ENCODE measurements at places on chromosomes 3 and 15.

GRCh38 chr15:101329867-101330380, 34.9 kb upstream of the SNRPA1 start:
- DNase-seq = no peak
- H3K4me3 ChIP-seq = no peak overlapping the region
- H3K36me3 ChIP-seq = peaks cover 8% of the 10 kb centered on the region
- H3K4me1 ChIP-seq = peaks cover 9% of the 10 kb centered on the region
- peaks cover 4% of the 10 kb centered on the region for H3K27me3 ChIP-seq
- H3K27ac ChIP-seq = no peak overlapping the region

GRCh38 chr3:12060139-12060845, 56.1 kb downstream of the SYN2 start:
- no peak overlapping the region for H3K27ac ChIP-seq
- no peak for DNase-seq

DNA sequence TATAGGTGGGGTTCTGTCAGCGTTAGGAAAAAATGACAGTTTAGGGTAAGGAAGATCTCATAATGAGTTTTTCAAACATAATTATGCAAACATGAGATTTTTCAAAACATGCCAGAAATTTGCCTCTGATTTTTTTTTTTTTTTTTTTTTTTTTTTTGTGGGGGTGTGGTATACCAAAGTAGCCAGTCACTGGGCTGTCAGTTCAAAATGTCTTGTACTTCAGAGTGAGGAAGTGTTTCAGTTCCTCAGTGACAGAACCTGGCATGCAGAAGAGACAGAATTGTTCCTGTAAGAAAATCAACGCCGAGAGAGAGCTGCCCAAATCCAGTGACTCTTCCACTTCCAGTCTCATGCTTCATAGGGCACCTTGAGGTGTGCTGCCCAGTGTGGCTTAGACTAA, 9.7 kb downstream of the NCBP2 start:
- peaks cover 4% of the 10 kb centered on the region for H3K4me1 ChIP-seq
- H3K36me3 ChIP-seq = peaks cover 41% of the 10 kb centered on the region
- H3K27ac ChIP-seq = no peak overlapping the region
- H3K27me3 ChIP-seq = no peaks in the 10 kb centered on the region
- no peak for DNase-seq

DNA sequence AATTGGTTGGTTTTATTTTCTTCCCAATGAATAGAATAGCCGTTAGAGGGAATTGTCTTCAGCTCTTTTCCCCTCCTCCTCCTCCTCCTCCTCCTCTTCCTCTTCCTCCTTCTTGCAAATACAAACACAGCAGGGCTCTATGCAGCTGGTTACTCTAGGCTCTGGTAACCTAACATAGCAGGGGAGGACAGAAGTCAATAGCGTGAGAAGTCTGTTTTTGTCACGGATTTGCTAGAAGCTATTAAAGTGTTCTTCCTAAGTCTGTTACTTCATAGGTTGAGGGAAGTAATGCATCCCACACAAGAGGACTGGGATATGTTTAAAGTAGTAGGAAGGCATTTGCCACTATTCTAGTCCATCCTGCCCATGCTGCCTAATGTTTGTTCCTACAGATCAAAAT, 374.7 kb upstream of the TPRG1 start:
- H3K36me3 ChIP-seq = no peaks in the 10 kb centered on the region
- DNase-seq = no peak
- no peak overlapping the region for H3K27ac ChIP-seq
- no peak overlapping the region for H3K4me3 ChIP-seq

DNA sequence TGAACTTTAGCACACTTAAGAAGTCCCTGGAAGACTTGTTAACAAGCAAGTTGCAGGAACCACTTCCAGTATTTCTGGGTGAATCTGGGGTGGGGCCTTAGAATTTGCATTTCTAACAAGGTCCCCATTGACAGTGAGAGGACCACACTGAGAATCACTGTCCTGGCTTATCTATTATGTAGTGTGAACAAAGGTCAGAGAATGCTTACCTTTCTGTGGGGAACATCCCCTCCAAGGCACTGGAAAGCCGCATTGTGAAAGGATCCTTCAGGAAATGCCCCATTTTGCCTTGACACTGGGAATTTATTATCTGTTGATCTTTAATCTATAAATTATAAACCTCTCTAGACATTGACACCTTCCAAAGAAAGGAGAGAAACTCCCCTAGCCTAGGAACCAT, 74.8 kb downstream of the IGF2BP2 start:
- H3K4me1 ChIP-seq = no peaks in the 10 kb centered on the region
- no peaks in the 10 kb centered on the region for H3K36me3 ChIP-seq
- no peak overlapping the region for H3K4me3 ChIP-seq
- H3K27me3 ChIP-seq = peaks cover 7% of the 10 kb centered on the region
- H3K27ac ChIP-seq = no peak overlapping the region
- DNase-seq = no peak

DNA sequence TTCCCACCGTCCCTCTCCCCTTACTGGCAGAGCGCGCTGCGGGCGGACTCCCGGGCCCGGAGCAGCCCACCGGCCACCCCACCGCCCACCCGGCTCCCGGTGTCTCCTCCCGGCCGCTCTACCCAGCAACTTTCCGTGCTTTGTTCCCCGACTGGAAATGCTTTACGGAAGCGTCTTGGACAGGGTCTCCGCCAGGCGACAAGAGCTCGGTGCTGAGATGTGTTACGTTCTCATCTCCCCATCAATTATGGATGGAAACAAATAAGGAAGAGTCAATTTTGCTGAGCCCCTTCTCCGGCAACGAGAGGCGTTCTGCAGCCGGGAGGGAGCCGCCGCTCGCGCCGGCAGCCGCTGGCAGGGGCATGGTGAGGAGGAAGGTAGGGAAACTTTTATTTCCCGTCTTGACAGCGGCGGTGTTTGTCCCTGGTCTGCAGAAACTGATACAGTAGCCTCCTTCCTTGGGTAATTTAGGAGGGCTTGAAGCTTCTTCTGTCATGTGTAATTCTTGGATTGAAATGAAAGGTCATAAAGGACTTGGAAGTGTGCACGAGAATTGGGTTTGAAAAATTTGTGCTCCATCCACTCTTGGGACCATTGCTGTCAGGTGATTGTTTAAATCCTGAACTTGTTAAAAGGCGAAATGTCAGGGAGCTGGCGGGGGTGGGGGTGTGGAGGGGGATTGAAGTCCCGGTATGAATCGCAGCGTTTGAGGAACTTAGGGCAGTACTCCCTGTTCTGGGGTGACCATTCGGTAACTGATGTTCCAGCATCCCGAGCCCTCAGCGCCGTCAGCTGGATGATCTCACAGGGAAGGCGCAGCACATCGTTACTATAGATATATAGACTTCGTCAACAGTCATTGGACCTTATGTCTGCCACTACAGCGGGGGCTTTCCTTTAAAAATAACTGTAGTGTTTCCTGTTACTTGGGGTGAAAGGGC, 1.5 kb downstream of the SEMA6D start:
- H3K27ac ChIP-seq = no peak overlapping the region
- H3K36me3 ChIP-seq = no peaks in the 10 kb centered on the region
- H3K27me3 ChIP-seq = peaks cover 70% of the 10 kb centered on the region
- peaks cover 8% of the 10 kb centered on the region for H3K4me1 ChIP-seq
- H3K4me3 ChIP-seq = no peak overlapping the region
- DNase-seq = no peak
